Activated gamma-delta T cell (primary cell): ENCODE measurements at places on chromosomes 2 and 18.

GRCh38 chr2:88828397-88829137 is 137.1 kb downstream of the RPIA start:
- DNase-seq: no peak

DNA sequence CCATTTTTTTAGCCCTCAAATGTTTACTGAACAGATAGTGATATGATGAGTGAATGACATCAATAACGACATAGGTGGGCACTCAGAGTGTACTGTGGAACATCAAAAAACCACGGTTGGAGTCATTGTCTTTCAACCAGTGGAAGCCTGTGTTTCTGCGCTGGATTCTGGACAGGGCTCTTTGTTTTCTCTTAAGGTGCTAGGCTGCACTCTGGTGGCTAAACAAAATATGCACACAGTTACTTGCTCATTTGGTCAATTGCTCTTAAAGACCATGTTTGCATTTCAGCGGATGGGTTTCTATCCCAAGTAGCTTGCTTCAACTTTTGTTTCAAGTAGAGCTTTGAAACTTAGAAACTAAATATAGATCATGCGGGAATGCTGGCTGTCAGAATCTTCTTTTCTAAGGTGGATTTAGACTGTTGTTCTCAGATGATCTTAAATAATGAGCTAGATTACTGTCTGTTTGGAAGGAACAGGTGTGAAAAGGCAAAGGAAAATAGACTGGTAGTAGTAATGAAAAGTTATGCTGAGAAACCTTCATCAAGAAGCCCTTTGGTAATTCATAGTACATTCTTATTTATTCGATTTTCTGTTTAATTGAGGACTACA is 48.5 kb upstream of the LYPD6B start:
- no peak for DNase-seq

DNA sequence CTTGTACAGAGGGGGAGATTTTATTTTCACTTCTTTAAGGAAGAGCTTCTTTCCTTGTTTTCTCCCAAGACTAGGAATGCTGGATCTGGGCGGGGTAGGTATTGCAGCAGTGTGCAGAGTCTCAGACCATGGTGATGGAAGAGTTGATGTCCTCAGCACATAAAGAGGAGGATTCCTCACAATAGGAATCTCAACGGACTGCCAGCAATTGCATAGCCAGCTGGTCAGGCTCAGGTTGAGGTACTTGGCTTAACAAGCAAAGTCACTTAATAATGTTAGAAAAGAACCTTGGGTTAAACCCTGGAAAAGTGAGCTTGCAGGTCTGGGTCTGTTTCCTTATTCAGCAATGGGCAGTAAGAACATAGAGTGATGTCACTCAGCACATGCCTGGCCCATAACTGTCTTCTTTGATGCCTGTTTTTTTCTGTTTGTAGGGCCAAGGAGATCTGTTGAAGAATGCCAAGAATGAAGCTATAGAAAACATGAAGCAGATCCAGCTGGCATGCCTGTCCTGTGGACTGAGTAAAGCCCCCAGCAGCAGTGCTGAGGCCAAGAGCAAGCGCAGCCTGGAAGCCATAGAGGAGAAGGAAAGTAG is 342.1 kb downstream of the PLCL1 start:
- no peak for DNase-seq

DNA sequence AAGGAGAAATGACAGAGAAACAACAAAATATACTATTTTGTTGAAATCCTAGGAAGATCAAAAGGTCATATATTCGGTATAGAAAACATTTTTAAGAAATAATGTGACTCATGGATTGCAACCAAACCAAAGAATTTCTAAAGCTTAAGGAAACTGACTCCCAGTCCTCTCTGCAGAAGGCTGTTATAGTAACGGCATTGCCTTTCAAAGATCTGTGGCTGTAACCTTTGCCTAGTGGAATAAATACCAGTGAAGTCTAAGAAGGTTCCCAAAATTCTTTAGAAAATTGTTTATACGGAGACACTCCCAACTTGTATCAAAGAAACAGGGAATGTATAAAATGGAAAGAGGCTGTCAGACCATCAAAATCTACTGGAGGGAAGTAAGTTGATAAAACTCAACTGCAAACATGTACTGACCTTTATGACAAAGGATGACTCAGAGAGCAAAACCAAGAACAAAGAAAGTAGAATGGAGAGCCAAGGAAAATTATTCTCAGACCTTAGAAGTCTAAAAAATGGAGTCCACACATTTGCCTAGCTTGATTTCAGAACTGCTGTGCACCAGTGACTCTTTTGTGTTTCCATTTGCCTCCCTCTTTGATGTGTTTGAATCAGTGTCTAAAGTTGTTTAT is 48.6 kb upstream of the FSIP2 start:
- DNase-seq: no peak

- no peak for DNase-seq
These were observed 99.1 kb downstream of the NRP2 start for GRCh38 chr2:205781244-205781931.

- DNase-seq: no peak
These were observed 911 bp upstream of the PTPRM start for GRCh38 chr18:7566244-7566566.

DNA sequence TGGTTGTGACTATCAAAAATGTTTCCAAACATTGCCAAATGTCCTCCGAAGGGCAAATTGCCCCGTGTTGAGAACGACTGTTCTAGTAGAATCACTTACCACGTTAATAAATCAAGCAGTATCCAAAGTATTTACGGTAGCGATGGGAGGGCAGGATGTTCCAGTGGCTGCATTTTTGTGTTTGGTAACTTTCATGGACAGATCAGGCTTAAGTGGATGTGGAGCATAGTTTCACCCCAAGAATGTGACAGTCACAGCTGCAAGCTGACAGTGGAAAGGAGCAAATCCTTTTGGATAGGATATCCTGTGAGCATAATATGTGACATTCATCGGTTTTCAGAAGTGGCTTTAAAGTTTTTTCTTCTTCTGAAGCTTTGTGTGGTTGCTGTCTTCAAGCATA is 46.3 kb upstream of the DARS1 start:
- no peak for DNase-seq

GRCh38 chr2:20052861-20053281 is 1.4 kb upstream of the LAPTM4A start:
- no peak for DNase-seq

DNA sequence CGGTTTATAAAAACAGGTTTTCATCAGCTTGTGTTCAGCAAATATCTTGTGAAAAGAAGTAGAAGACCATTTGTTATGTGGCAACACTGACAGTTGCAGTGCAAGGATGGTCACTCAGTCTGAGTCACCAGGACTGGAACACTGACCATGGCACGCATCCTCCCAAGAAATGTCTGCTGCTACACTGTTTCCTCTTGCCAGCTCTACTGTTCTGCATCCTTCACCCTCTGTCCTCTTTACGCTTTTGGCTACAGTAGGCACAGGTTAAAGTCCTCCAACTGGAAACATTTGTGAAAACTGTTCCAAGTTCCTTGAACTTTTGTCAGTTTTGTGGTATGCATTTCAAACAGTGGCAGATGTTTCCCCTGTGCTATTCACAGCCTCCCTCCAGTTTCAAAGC is 39.4 kb downstream of the OSR1 start:
- no peak for DNase-seq

DNA sequence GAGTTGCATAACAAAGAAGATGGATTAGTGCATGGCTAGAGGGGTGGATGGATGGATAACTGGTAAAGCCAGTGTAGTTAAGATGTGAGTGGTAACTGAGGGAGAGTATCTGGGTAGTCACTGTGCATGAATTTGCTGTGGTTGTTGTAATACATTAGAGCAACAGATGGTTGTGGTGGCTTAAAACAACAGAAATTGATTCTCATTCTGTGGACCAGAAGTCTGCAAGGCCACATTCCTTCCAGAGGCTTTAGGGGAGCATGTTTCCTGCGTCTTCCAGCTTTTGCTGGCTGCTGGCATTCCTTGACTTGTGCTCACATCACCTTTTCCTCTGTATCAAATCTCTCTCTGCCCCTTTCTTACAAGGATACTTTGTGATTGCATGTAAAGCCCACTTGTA is 155.4 kb downstream of the ASB1 start:
- DNase-seq: no peak

DNA sequence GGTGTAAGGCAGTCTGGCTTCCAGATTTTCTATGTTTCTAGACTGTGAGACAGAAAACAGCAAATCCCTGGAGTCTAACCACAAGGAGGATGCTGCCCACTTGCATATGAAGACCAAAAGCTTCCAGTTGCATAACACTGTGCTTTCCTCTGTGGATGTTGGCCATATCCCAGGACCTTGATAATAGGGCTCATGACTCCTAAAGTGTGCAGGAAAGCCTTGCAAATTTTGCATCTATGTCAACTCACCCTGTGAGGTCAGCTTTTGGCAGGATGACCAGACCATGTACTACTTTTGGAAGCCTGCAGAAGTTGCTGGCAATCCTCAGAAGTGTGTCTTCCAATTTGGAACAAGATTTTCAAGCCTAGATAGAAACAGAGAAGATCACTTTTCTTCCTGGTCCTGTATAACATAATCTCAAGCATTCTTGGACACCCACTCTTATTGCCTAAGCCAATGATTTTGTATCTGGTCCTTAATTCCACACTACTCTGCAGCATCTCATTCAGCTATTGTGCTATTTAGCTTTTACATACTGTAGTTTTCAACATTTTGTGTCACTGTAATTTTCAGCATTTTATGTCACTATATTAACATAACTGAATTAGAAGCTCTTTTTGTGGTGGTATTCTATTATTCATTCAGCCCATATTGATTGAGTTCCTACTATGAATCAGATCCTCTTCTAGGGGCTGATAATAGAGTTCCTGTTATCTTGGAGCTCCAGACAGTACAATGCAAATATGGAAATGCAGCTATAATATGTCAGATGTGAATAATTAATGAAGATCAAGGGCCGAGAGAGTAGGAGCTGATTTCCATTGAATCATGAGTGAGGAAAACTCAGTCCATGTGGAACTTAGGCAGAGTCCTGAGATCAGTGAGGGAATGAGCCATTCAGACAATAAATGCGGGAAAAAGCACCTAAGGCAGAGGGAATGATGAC is 85.3 kb upstream of the RAB27B start:
- DNase-seq: no peak

DNA sequence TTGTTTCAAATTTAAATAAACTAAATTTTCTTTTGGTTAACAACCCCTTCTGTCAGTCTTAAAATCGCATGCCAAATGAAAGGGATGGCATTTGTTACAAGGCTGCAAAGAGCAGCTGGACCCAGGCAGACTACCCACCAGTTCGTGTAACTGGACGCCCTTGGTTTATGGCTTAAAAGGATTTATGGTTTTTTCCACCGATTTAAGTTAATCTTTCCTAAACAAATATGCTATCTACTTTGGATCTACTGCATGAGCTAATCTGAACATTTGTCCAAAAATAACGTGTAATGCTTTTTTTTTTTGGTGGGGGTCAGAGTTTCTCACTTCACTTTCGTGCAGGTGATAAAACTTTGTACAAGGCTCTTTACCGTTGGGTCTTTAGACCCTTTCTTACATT is 62.9 kb downstream of the DIS3L2 start:
- no peak for DNase-seq

DNA sequence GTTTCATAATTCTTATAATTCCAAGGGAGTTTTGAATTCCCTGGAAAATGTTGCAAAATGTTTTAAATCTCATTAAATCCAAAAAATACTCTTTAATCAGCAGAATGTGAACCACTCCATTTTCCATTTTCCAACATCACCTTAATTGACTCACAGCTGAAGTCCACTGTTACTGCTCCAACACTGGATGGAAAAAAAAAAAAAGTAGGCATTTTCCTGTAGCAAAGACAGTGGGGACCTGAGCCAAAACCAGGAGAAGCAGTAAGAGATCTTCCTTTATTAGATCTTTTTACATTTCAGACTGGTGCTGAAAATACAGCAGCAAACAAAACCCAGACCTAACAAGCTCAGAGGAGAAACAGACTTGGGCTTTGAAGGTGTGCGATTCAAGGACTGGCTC is 62.4 kb upstream of the SPATS2L start:
- no peak for DNase-seq
